ENCODE measurements at places on chromosomes 11 and 22. TPM values are rescaled to one million over a fixed set of nuclear protein-coding genes. Genes with fewer than 3 reads are reported as not detected.

DNA sequence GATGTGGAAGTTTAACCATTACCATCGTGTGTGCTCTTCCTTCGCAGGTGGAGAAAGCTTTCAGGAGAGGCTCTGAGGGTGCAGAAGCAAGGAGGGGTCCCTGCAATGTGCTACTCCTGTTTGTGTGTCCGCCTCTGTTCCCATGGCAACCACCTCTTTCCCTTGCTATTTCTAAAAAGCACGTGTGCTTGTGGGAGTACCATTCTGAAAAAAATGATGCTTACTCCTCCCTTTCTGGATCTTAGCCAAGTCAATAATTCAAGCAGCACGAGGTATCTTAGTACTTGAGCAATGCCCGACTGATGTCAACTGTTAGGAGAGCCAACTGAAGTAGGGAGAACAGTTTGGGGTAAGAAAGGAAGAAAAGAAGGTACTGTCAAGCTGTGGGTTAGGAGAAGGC lies 628.7 kb downstream of the NTM start:
- no peak for DNase-seq
- H3K27me3 ChIP-seq: no peaks in the 10 kb centered on the region
- no peak overlapping the region for H3K27ac ChIP-seq
- H3K4me3 ChIP-seq: no peak overlapping the region
- no peaks in the 10 kb centered on the region for H3K4me1 ChIP-seq
- H3K36me3 ChIP-seq: no peaks in the 10 kb centered on the region

DNA sequence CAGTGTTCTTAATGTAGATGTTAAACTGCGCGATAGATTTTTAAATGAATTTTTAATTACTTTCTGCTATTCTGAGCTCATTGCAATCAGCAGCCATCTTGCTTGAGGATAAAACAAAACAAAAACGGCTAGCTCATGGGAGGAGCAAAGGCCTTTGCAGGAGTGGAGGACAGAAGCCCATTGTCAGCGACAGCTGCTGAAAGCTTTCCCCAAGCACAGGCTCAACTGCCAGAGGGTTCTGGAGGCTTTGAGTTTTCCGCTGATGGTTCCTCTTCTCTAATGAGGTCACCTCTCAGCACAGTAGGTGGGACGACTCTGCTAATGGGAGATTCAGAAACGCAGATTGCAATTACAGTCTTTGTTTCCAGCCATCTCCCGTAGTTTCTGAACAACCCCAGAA lies 167.1 kb upstream of the TTC12 start:
- DNase-seq: no peak
- H3K4me3 ChIP-seq: no peak overlapping the region
- H3K36me3 ChIP-seq: no peaks in the 10 kb centered on the region
- H3K27me3 ChIP-seq: peaks cover 3% of the 10 kb centered on the region
- H3K27ac ChIP-seq: no peak overlapping the region
- H3K4me1 ChIP-seq: no peaks in the 10 kb centered on the region

- no peak for DNase-seq
- no peaks in the 10 kb centered on the region for H3K4me1 ChIP-seq
- no peaks in the 10 kb centered on the region for H3K27me3 ChIP-seq
- no peak overlapping the region for H3K27ac ChIP-seq
Observed at GRCh38 chr11:129013737-129014475, 71.2 kb upstream of the TP53AIP1 start.

DNA sequence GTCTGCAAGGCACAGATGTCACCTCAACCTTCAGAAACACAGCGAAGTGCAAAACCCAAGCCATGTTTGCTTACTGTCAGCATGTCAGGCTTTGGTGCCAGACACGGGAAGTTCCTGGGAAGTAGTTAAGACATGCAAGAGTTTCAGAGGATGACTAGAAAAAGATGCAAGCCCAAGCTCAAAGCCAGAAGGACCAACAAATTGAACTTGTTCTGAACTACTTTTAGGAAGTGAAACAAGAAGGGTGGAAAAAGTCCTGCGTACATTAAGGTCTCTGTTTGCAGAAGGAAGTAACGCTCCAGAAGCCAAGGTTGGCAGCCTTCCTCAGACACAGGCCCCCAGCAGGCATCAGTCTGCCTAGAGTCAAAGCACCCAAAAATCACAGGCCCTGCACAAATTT lies 2.6 kb downstream of the AP1B1 start:
- H3K27me3 ChIP-seq: no peaks in the 10 kb centered on the region
- H3K4me1 ChIP-seq: peaks cover 50% of the 10 kb centered on the region
- H3K36me3 ChIP-seq: peaks cover 23% of the 10 kb centered on the region

- no peak overlapping the region for H3K4me3 ChIP-seq
- H3K36me3 ChIP-seq: peaks cover 7% of the 10 kb centered on the region
- H3K27ac ChIP-seq: no peak overlapping the region
- H3K27me3 ChIP-seq: no peaks in the 10 kb centered on the region
- H3K4me1 ChIP-seq: peaks cover 19% of the 10 kb centered on the region
Observed at GRCh38 chr22:40665312-40665711, 14.0 kb upstream of the MCHR1 start.

- H3K4me1 ChIP-seq: no peaks in the 10 kb centered on the region
- DNase-seq: no peak
- peaks cover 33% of the 10 kb centered on the region for H3K36me3 ChIP-seq
- H3K27ac ChIP-seq: no peak overlapping the region
- no peaks in the 10 kb centered on the region for H3K27me3 ChIP-seq
- no peak overlapping the region for H3K4me3 ChIP-seq
Observed at GRCh38 chr22:25680051-25680450, 61.9 kb upstream of the MYO18B start.

The OR51I1 gene
- total RNA-seq: not detected

The FOLR1 gene
- not detected for total RNA-seq

The FAM181B gene
- total RNA-seq: not detected
